Suppressor macrophage treated with lipopolysaccharide for 4 hours (primary cell): ENCODE measurements at places on chromosomes 12 and 14.

GRCh38 chr12:46043972-46044520 is 53.7 kb upstream of the SCAF11 start:
- no peak for DNase-seq

- DNase-seq, result no peak
Measured at GRCh38 chr14:89613260-89614008, 196.4 kb upstream of the FOXN3 start.

DNA sequence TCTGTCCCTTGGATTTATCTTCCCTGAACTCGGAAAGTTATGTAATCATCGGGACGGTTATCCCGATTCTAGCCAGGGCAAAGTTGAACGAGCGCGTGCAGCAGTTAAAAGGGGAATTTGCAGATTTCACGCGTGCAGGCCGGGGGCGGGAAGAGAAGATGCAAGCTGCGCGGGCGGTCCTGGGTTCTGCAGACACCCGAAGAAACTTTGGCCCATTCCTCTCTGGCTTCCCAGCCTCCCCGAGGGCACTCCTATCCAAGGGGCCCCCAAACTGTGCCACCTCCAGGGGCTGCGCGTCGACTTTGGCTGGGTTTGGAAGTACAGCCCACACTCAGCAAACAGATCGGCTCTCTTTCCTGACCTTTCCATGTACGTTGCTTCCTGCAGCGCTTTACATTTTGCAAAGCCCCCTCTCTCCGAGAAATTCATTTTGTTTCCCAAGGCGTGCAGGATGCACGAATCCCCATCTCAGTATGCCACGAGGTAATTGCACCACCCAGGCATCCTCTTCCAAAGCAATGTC is 941 bp upstream of the PPP1CC start:
- DNase-seq, result peak; percentile 54

DNA sequence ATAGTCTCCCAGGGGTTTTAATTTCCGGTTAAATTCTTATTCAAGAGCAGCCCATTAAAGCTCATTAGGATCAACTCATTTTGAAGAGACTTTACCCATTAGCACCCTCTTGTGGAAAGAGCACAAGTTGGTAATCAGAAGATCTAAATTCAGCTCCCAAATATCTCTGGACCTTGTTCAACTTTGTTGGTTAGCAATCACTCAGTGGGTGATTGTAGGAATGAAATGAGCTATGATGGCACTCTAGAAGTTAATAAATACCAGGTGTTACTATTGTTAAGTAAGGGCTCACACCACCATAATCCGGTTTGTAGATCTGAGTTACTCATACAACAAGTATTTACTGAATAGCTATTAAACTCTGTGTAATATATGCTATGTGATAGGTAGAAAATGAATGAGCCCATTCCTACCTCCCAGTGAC is 42.9 kb downstream of the TRIP11 start:
- DNase-seq, result peak; percentile 62

DNA sequence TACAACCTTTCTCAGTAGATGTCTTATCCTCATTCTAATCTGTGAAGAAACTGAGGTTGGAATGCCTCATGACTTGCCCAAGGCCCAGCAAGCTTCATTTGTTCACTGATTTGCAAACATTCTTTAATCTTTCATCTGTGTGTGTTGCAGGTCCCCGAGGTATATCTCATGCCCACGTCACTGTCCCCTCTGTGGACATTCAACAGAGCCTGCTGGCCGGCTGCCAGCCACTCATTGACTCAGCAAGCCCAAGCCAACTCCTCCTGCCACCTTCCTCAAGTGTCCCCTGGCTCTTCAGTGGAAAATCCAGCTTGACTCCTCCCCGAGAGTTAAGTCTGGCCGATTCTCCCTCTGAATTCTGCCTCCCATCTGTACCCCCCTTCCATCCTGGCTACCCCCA is 1.9 kb upstream of the DCAF4 start:
- DNase-seq, result no peak

GRCh38 chr12:122072031-122072970 is 6.3 kb upstream of the MLXIP start:
- no peak for DNase-seq

DNA sequence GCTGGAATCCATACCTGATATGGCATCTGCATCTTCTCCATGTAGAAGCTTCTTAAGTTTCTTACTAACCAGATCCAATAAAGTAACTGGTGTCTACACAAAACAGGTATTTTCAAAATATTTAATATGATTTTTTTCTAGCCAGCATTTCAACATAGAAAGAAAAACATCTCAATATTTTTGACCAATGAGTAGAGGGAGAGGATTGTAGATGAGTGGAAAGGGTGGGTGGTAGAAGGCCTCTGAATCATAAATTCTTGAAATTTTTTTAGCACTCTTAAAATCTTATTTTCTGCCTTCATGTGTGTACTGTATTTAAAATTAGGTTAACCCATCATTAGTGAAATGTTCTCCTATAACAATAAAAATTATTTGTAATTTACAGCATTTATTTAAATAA is 18.0 kb downstream of the DEPDC4 start:
- DNase-seq, result no peak

DNA sequence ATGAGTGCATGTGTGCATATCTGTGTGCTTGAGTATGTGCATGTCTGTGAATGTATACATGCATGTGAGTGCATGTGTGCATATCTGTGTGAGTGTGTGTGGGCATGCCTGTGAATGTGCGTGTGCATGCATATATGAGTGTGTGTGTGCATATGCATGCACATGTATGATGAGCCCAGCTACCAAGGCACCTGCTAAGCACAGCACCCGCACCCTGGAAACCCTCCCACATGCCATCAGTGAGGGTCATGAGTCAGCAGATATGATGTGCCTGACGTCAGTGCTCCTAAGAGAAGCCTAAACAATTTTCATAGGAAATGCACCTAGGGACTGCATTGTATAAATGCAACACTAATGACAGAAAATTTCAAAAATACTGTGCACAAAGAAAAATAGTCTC is 151.1 kb downstream of the KIF26A start:
- DNase-seq, result no peak

DNA sequence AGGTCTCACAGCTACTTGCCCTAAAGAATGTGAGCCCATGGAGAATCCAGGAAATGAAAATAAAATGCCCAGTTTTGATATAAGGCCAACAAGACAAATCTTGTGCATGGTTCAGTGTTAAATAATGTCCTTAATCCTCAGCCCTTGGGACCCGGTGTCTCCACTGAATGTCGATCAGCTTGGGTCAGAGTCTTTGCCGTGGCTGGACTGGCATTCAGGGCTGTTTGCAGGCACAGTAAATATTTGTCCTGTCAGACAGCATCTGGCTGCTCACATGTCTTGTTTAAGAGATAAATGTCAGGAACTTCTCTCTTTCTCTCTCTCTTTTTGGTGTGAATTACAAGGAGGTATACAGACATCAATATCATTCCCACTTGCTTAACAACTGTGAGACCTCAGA is 452.5 kb downstream of the FUT8 start:
- no peak for DNase-seq

DNA sequence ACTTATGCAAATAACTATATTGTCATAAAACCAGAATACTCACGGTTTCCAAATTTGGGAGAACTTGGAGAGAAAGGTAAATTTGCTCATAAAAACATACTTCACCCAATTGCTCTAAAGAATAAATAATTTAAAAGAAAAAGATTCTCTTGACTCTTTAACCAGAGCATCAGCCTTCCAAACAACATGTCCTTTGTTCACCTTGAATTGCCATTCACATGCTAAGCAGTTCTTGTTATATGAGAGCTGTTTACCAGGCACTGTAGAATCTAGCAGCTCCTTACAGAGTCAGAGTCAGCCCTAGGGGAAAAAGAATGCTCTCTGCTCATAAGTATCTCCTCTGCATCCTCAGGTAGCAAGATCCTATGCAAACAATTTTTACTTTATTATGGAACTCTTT is 10.2 kb downstream of the SLCO1A2 start:
- DNase-seq, result no peak

DNA sequence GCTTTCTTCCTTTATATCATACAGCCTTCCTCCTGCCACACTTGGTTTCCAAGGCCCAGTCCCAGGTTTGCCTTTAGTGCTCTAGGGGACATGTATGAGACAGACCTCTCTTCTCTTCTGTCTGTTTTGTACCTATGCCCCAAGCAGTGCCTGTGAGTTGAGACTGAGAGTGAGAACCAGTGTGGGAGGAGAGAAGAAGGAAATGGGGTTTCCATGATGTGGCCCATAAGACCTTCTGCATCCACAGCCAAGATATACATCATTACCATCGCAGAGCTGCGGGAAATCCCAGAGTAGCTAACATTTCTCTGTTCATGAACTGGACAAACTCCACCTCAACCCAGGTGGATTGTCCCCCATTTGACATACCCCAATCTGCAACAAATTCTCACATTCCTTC is 2.8 kb downstream of the TESPA1 start:
- no peak for DNase-seq

DNA sequence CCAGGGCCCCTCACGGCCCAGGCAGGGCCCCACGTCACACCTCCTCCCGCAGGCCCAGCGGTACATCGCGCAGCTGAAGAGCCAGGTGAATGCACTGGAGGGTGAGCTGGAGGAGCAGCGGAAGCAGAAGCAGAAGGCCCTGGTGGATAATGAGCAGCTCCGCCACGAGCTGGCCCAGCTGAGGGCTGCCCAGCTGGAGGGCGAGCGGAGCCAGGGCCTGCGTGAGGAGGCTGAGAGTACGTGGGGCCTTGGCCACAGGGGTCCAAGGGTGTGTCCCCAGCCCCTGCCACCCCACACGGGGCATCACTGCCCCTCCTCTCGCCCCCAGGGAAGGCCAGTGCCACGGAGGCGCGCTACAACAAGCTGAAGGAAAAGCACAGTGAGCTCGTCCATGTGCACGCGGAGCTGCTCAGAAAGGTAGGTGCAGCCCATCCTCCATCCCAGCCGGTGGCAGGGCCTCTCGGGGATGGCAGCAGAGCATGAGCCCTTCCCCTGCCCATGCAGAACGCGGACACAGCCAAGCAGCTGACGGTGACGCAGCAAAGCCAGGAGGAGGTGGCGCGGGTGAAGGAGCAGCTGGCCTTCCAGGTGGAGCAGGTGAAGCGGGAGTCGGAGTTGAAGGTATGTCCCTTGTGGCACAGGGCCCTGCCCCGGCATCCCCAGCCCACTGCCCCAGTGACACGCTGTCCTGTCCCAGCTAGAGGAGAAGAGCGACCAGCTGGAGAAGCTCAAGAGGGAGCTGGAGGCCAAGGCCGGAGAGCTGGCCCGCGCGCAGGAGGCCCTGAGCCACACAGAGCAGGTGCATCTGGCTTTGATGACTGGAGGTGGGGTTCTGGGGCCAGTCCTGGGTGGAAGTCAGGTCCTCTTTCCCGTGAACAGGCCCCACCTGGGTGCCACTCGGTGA is 20.9 kb downstream of the HIP1R start:
- DNase-seq, result no peak

DNA sequence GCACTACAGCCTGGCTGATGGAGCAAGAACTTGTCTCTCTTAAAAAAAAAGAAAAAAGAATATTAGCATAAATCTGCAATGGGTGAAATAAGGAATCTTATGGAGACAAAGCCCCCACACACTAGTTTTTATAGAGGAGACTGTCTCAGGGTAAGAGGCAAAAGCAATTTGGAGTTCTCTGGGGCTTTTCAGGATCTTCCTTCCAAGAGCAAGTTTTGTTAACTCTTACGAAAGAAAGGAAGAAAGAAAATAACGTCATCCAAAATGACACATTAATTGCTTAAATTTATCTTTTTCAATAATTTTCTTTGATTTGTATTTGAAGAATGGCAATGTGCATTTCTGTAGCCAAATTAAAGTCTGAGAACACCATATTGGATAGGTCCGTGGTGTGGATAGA is 3.8 kb downstream of the PDE6H start:
- DNase-seq, result peak; percentile 54

DNA sequence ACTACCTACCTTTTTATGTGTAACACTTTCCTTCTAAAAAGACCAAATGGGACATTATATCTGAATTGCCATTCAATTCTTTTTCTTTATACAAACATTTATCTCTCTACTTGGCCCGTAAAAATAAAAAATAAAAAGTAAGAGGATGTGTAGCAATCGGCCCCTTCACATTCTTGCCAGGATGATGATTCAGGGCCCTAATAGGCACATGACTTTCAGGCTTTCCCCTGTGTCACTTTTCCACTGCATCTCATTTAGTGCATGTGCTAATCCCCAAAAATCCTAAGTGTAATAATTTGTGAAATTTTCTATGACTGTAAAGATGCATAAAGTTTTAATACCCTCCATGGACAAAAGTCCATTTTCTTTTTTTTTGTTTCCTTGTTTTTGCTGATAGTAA is 23.0 kb upstream of the ATP2B1 start:
- peak; percentile 91 for DNase-seq

DNA sequence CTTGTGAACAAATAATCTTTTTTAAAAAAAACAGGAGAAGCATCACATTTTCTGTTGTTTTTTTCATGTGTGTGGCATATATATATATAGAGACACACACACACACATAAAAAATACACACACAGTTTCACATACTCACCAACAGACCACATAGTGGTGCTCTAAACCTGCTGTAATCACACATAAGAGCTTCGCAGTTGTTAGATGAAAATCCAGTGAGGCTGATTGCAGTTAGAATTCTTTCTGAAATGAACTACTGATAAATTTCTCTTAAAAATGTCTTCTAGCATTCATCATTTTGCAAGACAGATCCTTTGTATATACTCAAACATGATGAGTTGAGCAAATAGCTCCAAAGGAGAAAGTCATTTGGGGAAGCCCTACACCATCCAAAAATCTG is 434.3 kb upstream of the STXBP6 start:
- no peak for DNase-seq

DNA sequence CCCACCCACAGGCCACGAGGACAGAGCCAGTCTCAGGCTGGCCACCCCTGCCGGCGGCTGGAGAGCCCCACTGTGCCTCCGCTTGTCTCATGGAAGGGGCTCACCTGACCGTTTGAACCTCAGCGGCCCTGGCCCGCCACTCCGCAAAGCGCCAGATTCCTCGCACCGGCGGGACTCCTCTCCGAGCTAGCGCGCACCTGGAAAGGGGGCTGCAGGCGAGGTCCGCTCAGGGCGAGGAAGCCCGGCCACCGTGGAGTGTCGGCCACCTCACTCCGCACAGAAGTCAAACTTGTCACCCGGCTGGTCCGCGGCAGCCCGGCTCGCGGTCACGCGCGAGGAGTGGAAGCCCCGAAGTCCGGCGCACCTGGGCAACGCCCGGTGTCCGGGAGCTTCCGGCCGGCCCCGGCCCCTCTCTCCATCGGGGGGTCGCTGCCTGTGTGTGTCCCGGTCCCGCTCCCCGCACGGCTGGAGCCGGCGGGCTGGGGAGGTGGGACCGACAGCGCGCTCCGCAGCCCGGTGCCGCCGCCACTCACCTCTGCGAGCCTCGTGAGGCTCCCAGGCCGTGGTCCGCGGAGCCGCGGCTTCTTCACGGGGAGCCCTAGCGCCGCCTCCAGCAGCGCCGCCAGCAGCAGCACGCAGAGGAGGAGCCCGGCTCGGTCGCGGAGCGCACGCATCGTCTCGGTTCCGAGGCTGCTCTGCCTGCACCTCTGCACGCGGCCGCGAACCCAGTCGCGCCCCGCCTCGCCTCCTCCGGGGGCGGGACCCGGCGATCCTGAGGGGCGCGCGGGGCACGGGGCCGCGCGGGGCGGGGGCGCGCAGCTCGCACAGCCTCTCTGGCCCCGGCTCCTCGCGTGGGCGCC is at the start of gene ISM2:
Gene ISM2, minus strand, starts transcription at position 697 of the 860 bp plus-strand sequence. Its CDS starts 23 bp downstream, at position 674.
- peak; percentile 39 for DNase-seq

- no peak for DNase-seq
Measured at GRCh38 chr14:34700622-34701130, 13.7 kb downstream of the CFL2 start.

GRCh38 chr12:117986705-117987469 is 18.1 kb upstream of the KSR2 start:
- peak; percentile 50 for DNase-seq
